ENCODE measurements at places on chromosomes 6 and 20.
A peak's percentile ranks its signal among the peaks of the same experiment; 100 is the strongest.

- no peak for DNase-seq
These were observed 41.8 kb downstream of the DLL1 start for GRCh38 chr6:170248861-170249600.

GRCh38 chr20:62203378-62204030 lies 16.6 kb downstream of the HRH3 start:
- no peak for DNase-seq

- DNase-seq = no peak
These were observed 159.8 kb upstream of the LAMP5 start for GRCh38 chr20:9354579-9354978.

GRCh38 chr6:94501516-94501915 lies 1075.8 kb upstream of the MANEA start:
- no peak for DNase-seq

DNA sequence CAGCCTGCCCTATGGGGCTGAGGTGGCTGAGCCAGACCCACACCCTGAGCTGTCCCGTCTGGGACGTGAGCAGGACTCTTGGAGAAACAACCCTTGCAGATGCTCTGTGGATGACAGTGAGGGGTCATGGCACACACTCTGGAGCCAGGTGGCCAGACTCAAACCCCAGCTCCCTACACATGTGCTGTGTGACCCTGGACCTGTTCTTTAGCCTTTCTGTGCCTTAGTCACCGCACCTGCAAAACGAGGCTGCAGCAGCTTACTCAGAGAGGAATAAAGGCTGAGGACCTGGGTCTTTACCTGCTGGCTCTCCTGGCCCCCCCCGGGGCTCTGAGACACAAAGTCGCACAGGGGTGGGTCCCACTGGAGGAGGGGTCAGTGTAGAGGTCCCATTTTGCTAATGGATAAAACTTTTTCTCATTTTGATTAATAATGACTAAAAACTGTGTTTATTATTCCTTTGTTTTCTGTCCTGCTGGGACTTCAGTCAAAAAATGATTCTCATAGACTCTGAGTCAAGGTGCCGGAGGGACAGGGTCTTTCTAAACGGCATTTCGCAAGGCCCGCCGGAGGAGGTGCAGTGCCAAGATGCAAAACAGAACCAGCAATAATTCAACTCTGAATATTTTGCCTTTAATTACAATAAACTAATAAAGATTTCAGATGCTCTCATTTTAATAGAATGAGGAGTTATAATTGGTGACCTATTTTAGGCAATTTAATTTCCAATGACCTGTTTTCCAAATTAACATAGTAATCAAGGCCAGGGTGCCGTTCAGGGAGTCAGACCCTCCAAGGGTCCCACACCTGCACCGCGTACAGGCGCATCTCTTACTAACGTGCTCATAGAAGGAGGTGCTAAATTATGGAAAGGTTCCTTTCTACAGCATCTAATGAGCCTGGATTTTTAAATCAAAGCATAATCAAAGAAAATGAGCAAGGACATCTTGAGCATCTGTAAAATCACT lies 62.4 kb downstream of the YTHDF1 start:
- DNase-seq = no peak

DNA sequence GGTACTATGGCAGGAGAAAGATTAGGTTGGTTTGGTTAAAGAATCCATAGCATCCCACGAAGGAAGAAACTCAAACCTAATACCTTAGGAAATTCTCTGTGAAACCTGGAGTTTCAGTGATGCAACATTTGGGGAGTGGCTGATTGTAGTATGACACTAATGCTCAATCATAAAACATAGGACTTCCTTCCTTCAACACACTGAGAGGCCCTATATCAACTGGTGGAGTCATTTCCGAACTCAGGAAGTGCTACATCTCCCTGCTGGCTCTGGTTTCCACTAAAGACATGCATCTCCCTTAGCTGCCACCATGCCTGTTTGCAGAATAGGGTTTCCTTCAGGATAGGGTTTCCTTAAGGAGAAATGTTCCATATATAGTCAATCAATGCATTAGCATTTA lies 5.2 kb upstream of the MANEA start:
- DNase-seq = no peak

GRCh38 chr6:88780714-88781389 lies 182.6 kb downstream of the RNGTT start:
- peak; percentile 21 for DNase-seq

DNA sequence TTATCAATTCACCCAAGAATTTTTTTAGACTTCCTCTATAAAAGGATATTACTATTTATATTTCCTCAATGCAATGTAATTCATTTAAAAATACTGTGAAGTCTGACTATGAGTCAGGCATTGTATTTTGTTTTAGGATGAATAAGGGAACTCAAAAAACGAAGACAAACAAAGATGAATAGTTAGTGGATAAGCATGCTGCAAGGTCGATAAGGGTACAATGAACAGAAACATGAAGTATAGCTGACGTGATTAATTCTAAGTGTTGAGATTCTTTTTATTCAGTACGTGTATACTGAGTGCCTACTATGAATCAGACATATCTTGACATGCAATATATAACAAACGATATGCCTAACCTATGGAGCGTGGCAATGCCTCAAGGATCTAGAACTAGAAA lies 105.4 kb downstream of the PDE10A start:
- DNase-seq = no peak

- DNase-seq = no peak
These were observed 460 bp downstream of the PLAGL1 start for GRCh38 chr6:144007478-144008119.

GRCh38 chr20:57959018-57959417 lies 249.2 kb upstream of the PMEPA1 start:
- DNase-seq = no peak

DNA sequence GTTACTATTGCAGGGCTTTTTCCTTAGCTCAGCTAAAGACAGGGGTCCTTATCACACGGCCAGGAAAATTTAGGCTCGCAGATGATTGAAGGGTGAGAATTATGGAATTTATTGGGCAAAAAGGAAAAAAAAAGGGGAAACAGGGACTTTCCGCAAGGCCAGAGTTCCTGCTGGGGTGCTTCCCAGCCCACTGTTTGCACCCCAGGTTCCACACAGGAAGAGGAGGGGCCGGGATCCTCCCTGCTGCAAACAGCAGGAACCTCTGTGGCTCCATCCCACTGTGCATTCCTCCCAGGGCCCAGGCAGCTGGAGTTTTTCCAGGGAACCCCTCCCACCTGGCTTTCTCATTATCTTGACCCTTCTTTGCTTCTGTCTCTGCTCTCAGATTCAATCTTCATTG lies 35.9 kb upstream of the IL20RA start:
- no peak for DNase-seq

- DNase-seq = peak; percentile 41
These were observed 144.7 kb upstream of the ZNF217 start for GRCh38 chr20:53738039-53738944.

DNA sequence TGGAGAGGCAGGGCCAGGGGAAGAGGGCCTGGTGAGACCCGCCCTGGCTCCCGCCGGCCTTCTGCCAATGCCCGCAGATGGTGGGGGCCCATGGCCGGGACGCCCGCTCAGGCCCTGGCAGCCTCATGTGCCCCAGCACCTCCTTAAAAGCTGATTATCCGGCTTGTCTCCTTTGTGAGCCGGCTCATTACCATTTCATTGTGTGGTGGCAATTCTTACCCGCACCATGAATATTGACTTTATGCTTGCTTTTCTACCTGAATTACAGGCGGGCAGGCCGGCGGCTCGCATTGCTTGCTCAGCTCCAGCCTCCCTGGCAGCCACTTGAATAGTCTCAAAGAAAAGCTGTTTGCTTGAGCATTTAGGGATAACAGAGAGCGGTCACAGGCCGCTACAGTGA lies 120.0 kb upstream of the JAG1 start:
- DNase-seq = no peak

- DNase-seq = no peak
These were observed 368.8 kb upstream of the SASH1 start for GRCh38 chr6:147973806-147974205.

GRCh38 chr6:138422861-138423260 lies 18.8 kb downstream of the HEBP2 start:
- no peak for DNase-seq

DNA sequence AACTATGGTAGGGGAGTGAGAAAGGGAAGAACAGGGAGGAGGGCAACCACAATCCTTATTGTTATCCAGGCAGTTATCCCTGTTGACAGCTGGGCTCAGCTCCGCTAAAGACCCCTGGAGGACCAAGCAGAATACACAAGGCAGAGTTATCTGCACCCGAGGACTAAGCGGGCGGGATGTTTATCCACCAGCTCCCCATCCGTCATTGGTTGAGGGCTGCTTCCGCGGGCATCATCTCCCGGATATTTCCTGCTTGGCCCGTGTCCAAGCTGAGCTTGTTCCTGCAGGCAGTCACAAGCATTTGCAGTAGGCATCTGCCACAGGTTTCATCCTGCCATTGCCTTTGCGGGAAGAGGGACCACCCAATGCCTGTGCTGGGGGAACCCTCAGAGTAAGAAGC lies 102.1 kb downstream of the DLGAP4 start:
- no peak for DNase-seq

DNA sequence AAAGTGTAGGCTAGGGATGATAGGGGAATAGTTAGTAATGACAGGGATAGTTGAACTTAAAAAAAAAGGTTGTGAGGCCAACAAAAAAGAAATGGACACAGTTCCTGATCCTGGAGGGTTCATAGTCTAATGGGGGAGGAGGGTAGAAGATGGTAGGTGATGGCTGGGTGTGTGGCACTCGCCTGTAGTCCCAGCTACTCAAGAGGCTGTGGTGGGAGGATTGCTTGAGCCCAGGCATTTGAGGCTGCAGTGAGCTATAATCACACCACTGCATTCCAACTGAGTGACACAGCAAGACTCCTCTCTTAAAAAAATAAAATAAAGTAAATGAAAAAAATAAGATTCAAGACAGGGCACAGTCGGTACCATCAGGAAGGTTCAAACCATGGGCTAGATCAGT lies 2.4 kb upstream of the MICB start:
- DNase-seq = no peak

- DNase-seq = no peak
These were observed 1.6 kb downstream of the SIRPD start for GRCh38 chr20:1555952-1556351.

- DNase-seq = no peak
These were observed 30.2 kb downstream of the SNX9 start for GRCh38 chr6:157853018-157853805.

GRCh38 chr6:158916617-158917016 lies 83.4 kb downstream of the RSPH3 start:
- no peak for DNase-seq

- DNase-seq = no peak
These were observed 476.2 kb downstream of the ADGRB3 start for GRCh38 chr6:69111301-69111700.

DNA sequence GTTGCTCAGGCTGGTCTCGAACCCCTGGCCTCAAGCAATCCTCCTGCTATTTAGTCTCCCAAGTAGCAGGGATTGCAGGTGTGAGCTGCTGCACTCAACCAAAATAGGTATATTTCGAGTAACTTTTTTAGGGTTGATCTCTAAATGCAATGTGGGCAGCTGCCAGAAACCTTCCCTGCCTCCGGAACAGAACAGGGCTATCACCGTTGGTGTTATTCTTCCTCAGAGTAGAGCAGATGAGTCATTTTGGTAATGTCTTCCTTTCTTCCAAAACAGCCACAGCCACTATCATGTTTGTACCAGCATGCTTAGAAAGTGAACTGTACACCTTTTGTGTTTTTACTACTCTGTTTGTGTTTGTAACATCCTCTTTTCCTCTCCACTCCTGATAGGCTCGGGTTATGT lies 44.1 kb downstream of the SNX9 start:
- DNase-seq = no peak

GRCh38 chr6:2990248-2990931 lies 9.3 kb upstream of the NQO2 start:
- DNase-seq = peak; percentile 48

GRCh38 chr6:159127701-159128100 lies 41.5 kb upstream of the FNDC1 start:
- no peak for DNase-seq

DNA sequence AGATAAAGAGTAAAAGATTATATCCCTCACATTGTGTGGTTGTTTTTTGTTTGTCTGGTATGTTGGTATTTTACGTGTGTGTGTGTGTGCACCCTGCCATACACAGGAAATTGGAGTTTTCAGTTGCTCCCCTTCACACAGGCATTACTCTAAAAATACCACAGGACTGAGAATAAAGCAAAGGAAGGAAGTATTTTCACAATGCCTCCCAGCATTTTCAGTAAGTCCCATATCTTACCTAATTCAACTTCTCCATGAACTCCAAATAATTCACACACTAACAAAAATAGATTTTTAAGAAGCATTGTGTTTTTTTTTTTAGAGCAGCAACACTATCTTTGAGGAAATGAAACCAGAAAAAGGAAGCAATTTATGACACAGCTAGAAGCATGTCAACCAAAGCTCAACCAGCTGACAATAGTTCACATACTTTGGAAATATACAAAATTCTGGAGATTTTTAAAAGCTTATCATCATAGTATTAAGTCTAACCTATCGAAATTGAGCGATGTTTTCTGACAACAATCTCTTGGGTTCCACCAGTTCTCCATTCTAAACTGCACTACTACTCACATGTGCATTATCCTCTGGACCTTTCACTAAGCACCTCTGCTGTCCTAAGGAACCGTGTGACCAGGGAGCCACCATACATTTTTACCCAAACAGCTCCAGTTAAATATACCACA lies 2.1 kb downstream of the UBE2J1 start:
- DNase-seq = no peak

DNA sequence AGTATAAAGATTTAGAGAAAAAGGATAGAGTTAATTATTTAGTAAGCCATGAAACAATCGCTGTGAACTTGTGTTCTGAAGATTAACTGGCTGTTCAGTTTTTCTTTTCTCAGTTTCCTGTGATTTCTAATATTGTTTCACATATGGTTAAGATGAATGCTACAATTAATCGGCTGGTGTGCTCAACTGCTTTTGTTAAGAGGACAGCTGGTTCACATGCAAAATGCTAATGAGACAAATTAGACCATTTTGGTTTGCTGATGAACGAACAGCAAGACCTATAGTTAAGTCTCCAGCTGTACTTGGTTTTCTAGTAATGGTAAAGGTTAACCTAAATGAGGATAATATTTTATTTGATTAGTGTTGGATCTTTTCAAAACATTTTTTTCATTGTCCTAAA lies 10.8 kb upstream of the NHSL1 start:
- DNase-seq = no peak
